ENCODE measurements at places on chromosomes 7 and 10.

DNA sequence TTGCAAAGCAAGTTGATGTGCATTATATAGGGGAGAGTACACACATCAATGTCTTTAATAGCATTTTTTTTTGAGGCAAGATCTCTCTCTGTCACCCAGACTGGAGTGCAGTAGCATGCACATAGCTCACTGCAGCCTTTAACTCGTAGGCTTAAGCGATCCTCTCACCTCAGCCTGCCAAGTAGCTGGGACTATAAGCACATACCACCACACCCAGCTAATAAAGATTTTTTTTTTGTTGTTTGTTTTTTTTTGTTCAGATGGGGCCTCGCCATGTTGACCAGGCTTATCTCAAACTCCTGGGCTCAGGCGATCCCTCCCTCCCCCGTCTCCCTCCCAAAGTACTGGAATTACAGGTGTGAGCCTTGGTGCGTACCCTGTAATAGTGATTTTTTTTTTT is 1.5 kb downstream of the UMAD1 start:
- no peak for DNase-seq

DNA sequence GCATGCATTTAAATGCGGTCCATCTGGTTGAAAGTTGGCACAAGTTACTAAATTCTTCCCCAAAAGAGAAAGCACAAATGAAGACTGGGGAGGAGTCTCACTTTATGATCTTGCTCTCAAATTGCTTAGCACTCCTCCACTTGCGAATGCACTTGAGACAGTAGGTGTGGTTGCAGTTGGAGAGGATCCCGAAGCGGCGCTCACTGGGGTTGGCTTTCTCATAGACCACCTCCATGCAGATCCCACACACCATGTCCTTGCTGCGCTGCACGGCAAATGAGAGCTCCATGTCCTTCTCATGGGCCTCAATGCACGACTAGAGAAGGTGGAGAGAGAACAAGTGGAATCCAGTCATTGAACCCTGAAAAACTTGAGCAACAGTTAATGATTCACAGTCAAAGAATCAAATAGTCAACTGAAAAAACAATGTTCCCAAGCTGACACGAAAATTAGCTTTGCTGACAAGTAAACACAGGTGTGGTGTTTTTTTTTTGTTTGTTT is 22.7 kb downstream of the MKRN1 start:
- DNase-seq: no peak

DNA sequence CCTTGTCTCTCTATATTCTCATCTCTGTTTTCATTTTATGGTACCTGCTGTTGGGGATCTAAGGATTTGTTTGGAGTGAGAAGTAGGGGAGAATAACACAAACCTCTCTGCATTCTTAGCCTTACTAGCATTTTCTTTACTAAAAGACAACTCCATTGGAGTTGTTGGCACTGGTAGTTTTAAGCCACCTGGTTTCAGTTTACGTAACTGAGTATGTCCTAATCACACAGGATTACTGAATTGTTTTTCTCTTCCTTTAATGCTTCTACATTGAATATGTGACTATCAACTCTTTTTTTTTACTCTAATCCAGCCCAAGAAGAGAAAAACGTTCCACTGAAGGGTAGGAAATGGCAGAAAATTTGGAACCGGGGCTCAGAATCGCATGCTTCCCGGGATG is 30.0 kb upstream of the TRIL start:
- no peak for DNase-seq

DNA sequence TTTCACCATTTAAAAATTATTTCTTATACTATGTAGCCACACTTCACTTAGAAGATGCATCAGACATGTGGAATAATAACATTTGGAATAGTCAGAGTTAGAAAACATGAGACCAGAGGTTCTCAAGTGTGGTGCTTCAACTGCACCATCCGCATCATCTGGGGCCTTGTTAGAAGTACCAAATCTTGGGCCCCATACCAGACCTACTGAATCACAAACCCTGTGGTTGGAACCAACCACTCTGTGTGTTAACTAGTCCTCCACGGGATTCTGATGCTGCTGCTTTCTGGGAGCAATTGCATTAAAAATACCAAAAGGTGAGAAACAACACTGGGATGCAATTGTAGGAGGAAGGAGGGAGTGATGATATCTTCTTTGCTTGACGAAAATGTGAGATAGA is 125.2 kb downstream of the GNAT3 start:
- DNase-seq: no peak

DNA sequence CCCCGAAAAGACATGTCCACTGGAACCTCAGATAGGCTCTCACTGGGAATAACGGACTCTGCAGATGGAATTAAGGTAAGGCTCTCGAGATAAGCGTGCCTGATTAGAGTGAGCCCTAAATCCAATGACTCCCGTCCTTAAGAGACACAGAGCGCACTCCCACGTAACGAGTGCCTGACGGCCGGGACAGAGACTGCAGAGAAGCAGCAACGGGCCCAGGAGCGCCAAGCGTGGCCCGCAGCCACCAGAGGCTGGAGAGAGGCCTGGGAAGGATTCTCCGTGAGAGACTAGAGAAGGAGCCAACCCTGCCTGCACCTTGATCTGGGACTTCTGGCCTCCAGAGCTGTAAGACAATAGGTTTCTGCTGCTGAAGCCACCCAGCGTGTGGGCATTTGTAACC is 20.0 kb upstream of the TNRC18 start:
- no peak for DNase-seq

DNA sequence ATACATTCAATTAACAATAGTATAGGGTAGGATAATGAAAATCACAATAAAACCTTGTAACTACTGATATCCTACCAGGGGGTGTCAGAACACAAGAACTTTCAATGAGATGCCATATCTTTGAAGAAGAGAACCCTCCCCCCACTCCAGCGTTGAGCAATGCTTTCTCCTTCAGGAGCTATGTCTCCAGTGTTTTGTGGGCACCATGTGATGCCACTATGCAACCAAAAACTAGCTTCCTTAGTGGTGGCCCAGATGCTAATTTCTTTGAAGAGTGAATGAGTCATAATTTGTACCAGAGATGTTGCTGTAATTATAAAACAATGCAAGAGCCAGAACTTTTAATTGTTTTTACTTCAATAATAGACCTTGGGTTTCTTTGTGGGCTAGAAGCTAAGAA is 76.0 kb upstream of the ADO start:
- DNase-seq: peak; percentile 36

- peak; percentile 25 for DNase-seq
Measured at GRCh38 chr10:42866115-42866995, 83.8 kb downstream of the BMS1 start.

DNA sequence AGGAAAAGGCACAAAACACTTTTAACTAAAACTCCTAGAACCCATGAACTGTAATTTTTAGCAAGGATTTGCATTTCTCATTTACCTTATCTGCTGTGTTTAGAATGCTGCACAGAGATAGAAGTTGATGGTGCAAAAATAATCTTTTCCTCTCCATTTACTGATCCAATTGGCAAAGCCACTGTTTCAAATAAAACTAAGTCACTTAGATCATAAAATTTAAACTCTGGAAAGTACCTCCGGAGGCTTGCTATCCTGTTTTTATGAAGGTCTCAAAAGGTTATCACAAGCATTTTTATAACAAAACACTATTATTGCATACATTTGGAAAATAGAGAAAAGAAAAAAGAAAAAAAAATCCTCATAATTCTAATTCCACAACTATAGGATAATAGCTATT is 7.6 kb downstream of the CPA2 start:
- no peak for DNase-seq

- DNase-seq: no peak
Measured at GRCh38 chr10:33876584-33877400, 542.3 kb upstream of the NRP1 start.

DNA sequence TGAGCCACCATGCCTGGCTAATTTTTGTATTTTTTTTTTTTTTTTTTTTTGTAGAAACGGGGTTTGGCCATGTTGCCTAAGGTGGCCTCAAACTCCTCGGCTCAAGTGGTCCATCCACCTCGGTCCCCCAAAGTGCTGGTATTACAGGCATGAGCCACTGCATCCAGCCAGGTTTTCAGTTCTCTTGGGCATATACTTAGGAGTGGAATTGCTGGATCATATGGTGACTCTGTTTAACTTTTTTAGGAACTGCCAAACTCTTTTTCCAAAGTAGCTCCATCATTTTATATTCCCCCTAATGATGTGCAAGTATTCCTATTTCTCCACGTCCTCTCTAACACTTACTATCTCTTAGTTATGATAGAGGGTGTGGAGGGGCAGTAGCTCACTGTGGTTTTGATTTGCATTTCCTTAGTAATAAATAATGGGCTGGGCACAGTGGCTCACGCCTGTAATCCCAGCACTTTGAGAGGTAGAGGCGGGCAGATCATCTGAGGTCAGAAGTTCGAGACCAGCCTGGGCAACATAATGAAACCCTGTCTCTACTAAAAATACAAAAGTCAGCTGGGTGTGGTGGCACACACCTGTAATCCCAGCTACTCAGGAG is 41.6 kb downstream of the SUFU start:
- no peak for DNase-seq

DNA sequence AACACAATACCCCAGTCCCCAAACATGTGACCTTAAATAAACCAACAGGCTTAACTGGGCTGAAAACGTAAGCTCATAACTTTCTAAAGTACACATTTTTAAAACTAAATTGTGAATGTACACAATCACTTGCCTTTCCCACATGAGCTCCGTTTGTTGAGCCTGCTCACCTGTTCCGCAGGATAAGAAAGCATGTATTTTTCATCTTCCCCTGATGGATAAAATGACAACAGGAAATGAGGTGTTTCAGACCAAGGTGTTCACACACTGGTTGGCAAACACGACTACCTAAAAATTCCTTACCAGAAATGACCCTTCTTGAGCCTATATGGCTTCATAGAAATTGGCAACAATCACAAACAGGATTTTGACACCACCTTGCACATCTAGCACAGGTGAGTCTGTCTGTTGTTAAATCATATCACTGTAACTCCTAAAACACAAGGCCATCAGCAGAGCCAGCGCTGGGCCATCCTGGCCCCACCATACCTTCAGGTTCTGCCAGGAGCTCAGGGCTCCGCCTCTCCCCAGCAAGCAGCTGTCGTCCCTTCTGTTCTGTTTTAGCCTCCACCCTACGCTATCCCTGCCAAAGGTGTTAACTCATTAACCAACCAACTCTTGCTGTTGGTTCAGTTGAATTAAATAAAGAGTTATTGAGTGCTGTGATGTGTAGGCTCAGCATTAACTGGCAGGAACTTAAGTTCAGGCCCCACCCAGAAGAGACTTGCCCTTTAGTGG is 73.6 kb upstream of the RNF32 start:
- no peak for DNase-seq

DNA sequence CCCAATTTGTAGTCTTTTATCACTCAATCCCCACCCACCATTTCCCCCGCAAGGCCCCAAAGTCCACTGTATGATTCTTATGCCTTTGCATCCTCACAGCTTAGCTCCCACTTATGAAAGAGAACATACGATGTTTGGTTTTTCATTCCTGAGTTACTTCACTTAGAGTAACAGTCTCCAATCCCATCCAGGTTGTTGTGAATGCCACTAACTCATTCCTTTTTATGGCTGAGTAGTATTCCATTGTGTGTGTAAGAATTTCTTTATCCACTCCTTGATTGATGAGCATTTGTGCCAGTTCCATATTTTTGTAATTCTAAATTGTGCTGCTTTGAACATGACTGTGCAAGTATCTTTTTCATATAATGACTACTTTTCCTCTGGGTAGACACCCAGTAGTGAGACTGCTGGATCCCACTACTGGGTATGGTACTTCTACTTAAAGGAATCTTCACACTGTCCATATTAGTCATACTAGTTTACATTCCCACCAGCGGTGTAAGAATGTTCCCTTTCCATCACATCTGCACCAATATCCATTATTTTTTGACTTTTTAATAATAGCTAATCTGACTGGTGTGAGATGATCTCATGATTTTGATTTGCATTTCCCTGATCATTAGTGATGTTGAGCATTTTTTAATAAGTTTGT is 152.6 kb downstream of the JMJD1C start:
- no peak for DNase-seq

- DNase-seq: no peak
Measured at GRCh38 chr10:33336582-33337325, 2.3 kb upstream of the NRP1 start.

- no peak for DNase-seq
Measured at GRCh38 chr7:21371360-21371759, 56.5 kb upstream of the SP4 start.

DNA sequence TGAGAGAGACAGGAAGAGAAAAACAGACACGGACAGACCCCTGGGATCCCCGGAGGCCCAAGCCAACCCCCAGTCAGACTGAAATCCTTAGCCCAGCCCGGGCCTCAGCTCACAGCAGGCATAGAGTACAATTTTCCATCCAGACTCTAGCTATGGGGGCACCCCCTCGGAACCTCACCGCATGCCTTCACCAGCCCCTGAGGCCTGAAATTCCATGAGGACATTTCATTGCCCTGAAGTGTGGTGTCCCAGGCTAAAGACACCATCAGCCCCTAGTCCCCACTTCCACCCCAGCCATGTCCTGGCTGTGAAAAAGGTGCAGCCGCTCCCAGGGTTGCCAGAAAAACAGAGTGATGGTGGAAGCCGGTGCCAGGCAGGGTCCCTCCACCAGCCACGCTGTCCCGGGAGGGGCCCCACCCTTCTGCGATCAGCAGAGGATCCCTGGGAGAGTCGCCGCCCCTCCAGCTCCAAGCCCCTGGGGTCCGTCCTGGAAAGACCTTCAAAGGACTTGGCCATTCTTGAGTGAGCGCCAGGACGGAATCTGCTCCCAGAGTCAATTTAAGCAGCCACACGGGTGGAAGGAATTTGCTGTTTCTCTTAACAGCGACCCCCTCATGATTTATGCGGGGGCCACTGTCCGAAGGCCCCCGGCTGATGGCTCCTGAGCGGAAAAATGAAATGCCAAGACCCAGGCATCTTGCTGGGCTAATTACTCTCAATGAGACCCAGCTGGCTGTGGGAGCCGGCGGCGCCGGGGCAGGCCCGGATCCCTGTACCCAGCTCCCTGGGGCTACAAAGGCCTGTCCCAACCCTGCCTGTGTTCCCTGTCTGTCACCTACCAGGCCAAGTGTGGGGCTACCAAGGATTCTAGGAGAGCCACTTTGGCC is 23.2 kb downstream of the MYL10 start:
- DNase-seq: no peak

DNA sequence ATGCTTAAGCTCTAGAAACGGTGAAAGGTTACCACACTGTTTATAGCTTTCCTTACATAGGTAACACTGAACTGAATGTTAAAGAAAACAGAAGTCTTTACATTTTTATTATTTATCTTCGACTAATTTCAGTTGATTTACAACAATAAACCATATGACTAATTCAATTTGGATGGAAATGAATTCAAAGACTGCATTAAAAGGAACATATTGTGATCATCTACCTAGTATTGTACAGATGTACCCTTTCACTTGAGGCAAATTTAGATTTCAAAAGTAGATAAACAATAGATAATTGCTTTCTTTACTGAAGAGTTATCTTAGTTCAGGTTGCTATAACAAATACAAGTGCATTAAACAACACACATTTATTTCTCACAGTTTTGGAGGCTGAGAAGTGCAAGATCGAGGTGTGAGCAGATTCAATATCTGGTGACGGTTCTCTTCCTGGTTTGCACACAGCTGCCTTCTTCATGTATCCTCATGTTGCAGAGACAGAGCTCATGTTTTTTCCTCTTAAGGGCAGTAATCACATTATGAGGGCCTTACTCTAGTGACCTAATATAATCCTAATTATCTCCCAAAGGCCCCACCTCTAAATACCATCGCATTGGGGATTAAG is 15.0 kb upstream of the ARMC3 start:
- no peak for DNase-seq

Data from CD4-positive, alpha-beta T cell treated with Interleukin-6 at 100 ng/mL for 8 hours (primary cell).